DMS153 (cell line): ENCODE measurements at places on chromosomes 11 and 22.

GRCh38 chr11:102187416-102188151, 77.3 kb downstream of the YAP1 start:
- DNase-seq: no peak

- DNase-seq: no peak
Measured at GRCh38 chr11:132943357-132943705, 589.0 kb downstream of the OPCML start.

GRCh38 chr11:48683226-48683720, 194.7 kb downstream of the OR4A47 start:
- DNase-seq: no peak

DNA sequence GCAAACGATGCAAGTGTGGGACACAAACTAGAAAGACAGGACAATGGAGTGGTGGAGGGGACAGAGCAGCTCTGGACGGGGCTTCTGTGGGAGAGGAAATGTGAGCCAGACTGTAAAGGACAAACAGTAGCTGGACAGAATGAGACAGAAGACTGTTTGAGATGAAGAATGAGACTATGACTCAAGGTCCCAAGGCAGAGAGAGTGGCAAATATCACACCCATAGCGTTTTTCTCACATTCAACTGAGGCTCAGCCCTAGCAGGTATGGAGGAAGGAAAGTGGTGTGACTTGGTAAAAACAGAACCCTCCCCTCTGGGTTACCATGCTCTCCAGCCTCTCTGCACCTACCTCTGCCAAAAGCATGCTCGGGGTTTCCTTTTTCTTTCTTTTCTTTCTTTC, 96.5 kb downstream of the RPL27A start:
- no peak for DNase-seq

- no peak for DNase-seq
Measured at GRCh38 chr11:70568035-70568813, 169.9 kb downstream of the CTTN start.

- DNase-seq: no peak
Measured at GRCh38 chr22:31477329-31477728, 12.3 kb downstream of the EIF4ENIF1 start.

DNA sequence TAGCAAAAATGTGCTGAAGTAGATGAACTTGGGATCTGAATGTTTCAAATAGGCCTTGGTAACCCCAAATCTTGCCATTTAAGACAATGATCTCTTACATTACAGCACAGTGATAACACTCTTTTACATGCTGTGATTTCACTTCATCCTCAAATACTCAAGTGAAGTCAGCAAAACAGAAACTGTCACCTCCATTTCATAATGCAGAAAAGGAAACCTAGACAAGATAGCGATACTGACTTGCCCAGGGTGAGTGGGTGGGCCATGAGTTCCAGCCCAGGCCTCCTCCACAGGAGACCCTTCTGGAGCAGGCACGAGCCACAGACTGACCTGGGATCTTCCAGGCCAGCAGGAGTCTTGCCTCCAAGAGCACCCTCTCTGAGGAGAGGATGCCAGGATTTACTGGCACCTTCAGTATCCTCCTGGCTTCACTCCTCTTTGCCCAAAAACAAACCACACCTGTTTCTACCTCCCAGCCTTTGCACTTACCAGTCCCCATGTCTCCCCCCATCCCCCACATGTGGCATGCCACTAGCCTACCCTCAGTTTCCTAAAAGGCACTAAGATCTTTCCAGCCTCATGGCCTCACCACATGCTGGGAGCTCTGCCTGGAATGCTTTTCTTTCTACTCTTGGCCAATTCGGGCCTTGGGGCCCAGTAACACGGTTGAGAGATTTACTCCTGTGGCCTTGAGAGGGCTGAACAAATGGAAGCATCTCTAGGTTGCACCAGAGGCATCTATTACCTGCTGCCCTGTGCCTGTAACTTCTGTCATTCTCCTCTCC, 1.9 kb upstream of the DGAT2 start:
- no peak for DNase-seq

DNA sequence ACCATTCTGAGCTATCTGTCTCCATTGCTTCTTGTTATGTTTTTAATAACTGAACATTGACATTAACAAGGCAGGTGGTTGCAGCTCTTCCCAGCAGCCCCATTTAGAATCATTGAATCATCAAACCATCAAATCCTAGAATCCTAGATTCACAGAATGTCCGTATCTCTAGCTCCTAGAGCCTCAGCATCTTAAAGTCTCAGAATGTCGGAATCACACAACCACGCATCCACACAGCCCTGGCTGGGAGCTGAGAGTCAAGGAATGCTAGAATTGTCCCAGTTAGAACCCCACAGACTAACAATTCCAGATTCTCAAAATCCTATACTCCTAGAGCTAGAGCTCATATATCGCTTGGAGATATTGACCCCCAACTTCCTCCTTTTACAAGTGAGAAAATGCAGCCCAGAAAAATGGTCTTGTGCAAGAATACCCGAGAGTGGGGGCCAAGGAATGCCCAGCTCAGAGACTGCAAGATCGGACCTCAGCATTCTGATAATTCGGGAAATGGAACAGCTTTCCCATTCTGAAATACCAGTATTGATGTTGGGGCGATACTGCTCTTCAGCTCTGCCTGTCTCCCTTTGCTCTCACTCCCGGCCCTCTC, 38.8 kb downstream of the PDE2A start:
- no peak for DNase-seq

- no peak for DNase-seq
Measured at GRCh38 chr11:70775386-70776075, 377.2 kb downstream of the CTTN start.

- DNase-seq: no peak
Measured at GRCh38 chr22:47161631-47162030, 399.2 kb downstream of the TBC1D22A start.

- DNase-seq: no peak
Measured at GRCh38 chr11:85021058-85021457, 606.1 kb downstream of the DLG2 start.

DNA sequence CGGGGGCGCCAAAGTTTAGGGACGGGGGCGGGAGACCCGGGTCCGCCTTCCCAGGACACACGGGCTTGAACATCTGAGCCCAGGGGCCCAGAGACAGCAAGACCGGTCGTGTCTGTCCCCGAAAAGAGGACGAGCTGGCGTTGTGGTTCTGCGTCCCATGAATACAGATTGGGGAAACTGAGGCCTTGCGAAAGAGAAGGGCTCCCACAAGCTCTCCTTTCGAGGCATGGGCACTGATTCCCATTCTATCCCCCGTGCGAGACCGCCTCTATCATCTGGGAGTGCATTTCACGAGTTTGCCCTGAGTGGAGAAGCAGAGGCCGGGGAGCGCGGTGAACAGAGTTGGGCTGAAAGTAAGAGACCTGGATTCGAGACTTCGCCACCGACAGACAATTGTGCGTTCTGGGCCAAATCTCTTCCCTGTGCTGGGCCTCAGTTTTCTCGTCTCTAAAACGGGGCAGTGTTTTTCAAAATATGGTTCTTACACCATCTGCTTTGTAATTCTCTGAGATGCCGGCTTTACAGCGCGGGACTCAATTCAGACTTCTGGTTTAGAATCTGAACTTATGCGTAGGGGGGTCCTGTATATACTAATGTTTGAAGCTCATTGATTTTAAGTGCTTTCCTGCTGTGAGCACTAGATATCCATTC, 471 bp downstream of the RNF185 start:
- DNase-seq: no peak

- DNase-seq: no peak
Measured at GRCh38 chr11:44949160-44950030, 1.3 kb downstream of the TP53I11 start.

- no peak for DNase-seq
Measured at GRCh38 chr11:13884158-13884799, 78.2 kb upstream of the SPON1 start.

GRCh38 chr11:43327987-43328386, 16.2 kb downstream of the API5 start:
- no peak for DNase-seq

DNA sequence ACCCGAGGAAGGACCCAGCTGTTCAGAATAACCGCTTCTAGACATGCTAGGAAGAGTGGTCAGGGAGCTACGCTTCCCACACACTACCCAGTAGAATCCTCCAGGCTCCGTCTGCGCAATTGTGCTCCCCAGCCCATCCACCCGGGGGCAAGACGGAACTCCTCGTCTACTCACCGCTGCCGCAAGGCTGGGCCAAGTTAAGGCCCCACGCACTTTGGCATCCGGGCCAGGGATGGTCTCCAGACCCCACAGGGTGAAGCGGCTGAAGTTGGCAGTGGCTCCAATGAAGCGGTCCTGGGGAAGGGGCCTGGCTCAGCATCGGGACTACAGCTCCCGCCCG, 757 bp downstream of the RNASEH2C start:
- DNase-seq: no peak

DNA sequence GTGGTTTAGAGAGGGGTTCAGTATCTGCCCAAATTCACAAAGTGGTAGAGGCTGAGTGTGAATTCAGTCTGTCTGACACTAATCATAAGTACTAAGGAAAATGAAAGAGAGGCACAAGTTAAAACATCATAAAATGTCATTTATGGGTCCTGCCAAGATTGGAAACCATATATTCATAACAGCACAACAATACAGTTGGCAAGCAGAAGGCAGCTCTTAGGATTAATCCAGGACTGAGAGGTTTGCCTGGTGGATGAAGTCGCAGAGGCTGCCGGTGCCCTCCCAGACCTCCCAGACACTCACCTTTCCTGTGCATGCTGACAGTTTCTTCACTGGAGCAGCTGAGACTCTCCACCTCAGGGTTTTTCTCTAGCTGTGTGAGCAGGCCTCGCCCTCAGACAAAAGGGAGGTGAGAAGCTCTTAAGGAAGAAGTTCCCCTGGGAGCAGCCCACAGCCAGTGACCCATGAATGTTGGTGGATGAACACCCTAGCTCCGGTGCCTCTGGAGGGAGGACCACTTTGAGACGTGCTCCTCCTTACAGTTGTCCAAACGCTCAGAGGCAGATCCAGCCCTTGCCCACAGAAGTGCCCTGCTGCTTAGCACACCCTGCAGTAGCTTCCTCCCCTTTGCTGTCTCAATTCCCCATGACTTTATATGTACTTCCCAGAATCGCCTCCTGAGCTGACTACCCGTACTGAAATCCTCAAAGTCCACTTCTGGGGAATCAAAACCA, 43.7 kb downstream of the MAML2 start:
- DNase-seq: no peak

DNA sequence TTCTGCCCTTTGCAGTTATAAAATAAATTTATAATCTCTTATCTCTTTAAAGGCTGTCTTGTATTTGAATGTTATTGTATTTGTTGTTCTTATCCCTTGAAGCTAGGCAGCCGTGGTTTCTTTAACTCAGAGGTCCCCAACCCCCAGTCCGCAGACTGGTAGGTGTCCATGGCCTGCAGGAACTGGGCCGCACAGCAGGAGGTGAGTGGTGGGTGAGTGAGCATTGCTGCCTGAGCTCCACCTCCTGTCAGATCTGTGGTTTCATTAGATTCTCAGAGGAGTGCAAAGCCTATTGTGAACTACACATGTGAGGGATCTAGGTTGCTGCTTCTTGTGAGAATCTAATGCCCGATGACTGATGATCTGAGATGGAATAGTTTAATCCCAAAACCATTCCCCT, 380.0 kb upstream of the CCDC90B start:
- DNase-seq: no peak

DNA sequence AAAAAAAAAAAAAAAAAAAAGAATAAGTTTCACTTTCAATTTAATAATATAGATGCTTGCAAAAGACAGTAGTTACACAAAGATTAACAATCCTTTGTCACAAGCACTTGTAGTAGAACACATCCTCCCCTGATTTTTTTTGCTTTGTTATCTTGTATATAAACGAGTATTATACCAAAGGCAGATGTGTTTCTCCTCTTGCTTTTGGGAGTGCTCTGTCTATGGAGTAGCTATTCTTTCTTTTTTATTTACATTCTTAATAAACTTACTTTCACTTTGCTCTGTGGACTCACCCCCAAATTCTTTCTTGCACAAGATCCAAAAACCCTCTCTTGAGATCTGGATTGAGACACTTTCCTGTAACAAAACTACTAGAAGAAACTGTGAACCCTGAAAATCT, 3.4 kb upstream of the MRPL16 start:
- no peak for DNase-seq

GRCh38 chr11:37496201-37496600, 898.2 kb upstream of the RAG2 start:
- DNase-seq: no peak

GRCh38 chr11:128417607-128418324, 169.6 kb downstream of the ETS1 start:
- DNase-seq: no peak

GRCh38 chr22:45340323-45340722, 30.6 kb downstream of the FAM118A start:
- no peak for DNase-seq

DNA sequence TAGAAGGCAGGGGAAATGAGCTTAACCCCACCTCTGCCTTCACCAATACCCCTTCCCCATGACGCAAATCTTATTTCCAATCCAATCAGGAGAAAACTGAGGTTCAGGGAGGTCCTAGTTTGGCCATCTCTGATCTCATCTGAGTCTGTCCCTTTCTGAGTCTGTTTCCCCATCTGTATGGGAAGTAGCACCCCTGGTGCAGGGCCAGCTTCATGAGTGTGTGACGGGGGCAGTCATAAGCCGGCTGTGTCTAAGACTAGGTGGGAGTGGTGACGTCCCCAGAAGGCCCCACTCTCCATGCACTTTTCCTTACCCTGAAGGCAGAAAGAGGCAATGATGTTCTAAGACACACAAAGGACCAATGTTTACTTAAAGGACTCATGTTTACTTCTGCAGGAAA, 72.3 kb downstream of the MN1 start:
- DNase-seq: no peak

- no peak for DNase-seq
Measured at GRCh38 chr11:69814411-69814810, 4.8 kb downstream of the FGF3 start.

DNA sequence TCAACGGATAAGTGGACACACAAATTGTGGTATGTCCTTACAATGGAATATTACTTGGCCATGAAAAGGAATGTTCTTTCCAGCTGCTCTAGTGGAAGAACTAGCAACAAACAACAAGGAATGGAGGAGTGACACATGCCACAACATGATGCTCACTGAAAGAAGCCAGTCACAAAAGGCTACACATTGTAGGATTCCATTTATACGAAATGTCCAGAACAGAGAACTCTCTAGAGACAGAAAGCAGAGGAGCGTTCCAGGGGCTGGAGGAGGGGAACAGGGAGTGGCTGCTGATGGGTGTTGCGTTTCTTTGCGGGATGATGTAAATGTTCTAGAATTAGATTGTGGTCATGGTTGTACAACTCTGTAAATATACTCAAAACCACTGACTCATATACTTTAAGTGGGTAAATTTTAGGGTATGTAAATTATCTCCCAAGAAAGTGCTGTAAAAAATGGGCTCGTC, 32.4 kb upstream of the PDGFB start:
- no peak for DNase-seq
